ENCODE measurements at places on chromosomes 16 and 17.

GRCh38 chr17:39769974-39770587, 32.3 kb downstream of the GRB7 start:
- DNase-seq, result peak; percentile 45

DNA sequence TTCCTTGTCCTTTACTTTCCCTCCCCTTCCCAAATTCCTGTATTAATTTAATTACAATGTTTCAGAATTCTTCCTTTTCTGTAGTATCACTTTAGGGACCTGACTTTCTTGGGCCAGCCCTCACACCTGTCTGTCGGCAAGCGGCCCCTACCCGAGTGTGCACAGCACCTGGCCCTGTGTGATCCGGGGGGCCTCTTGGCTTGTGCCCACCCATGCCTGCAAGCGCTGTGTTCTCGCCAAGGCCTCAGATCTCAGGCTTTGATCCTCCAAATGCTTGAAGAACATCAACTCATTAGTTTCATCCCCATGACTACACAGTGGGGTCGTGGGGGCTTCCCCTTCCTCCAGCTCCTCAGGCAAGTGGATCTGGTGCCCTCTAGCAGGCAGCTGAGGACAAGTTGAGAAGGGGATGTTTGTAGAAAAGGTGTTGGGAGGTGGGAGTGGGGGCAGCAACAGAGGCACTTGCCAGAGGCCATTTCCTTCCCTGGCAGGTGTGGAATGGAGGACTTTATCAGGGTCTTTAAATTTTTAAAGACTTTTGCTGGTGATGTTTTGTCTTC, 15.7 kb upstream of the CDH3 start:
- DNase-seq, result no peak

- DNase-seq, result no peak
Measured at GRCh38 chr17:49369760-49370159, 7.7 kb upstream of the ZNF652 start.

DNA sequence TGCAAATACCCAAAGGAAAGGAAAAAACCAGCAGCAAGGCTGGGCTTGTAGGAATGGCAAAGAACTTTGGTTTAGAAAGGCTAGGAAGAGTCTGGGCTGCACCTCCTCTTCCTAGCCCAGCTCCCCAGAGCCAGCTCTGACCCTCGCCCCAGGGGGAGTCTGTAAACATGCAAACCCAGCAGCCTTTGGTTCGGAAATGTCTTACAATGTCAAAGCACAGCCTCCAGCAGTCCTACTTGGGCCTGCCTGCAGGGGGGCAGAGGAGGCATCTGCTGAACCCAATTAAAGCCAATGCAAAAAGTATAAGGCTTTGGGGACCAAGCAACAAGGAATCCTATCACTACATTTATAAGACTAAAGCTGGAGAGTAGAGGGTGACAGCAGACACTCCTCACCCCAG, 5.0 kb upstream of the FTSJ3 start:
- no peak for DNase-seq

DNA sequence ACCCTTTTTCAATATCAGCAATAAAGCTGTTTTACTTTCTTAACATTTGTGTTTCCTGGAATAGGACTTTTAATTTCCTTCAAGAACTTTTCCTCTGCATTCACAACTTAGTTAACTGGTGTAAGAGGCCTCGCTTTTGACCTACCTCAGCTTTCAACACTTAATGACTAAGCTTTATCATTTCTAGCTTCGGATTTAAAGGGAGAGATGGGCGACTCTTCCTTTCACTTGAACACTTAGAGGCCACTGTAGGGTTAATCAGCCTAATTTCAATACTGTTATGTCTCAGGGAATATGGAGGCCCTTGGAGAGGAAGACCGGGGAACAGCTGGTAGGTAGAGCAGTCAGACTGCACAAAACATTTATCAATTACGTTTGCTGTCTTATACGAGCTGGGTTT, 4.7 kb downstream of the SYNRG start:
- DNase-seq, result no peak

DNA sequence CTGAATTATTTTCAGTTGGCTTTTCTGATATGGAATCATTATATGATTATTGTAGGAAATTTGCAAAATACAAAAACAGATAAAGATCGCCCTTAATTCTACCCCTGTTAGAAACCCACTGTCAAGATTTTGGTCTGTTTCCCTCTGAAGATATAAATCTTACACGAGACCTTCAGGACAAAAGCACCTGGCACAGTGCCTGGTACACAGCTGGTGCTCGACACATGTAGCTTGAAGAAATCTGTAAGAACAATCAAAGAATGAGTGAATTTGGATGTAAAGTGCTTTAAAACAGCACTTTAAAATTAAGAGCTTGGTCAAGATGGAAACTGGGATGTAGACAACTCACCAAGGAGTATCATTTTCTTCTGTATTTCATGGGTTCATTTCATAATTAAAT, 181.1 kb downstream of the C16orf78 start:
- DNase-seq, result no peak

Measured in activated T-cell treated with anti-CD3 and anti-CD28 coated beads for 48 hours (primary cell).